ENCODE measurements at places on chromosomes 1 and 21. TPM values are rescaled to one million over a fixed set of nuclear protein-coding genes. Genes with fewer than 3 reads are reported as not detected.
A peak's percentile ranks its signal among the peaks of the same experiment; 100 is the strongest.

DNA sequence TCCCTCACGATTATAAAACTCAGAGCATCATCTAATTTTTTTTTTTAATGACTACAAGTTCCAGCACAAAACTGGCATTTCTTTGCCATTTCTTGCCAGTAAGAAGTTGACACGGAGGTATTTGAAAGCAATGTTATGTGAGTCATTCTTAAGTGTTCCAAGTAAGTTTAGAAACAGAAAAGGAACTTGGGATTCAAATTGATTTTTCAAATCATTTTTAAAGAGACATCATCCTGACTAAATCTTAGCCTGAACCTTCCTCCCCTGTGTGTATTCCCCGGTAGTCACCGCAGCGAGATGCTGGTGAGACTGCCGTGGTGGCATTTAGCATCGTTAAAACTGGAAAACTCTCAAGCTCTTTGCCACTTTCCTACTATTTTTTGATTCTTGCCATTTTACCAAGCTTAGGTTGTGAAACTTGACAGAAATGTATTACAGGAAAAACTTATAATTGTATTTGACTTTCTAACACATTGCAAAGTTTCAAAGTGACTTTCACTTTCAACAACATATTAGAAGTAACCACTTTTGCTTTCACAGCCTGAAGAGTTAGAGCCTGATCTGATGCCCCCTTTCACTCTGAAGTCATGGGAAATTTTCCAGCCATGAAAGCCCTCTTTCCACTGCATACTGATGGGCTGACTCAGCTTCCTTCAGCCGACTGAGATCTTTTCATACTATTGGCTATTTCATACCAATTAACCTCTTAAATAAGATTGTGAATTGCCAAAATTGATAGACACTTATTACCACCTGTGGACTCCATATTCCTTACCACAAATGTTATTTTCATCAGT is 61.4 kb downstream of the OLFML2B start:
- H3K4me3 ChIP-seq = no peak overlapping the region
- H3K27me3 ChIP-seq = no peaks in the 10 kb centered on the region
- no peak for DNase-seq
- no peaks in the 10 kb centered on the region for H3K4me1 ChIP-seq

The CCDC190 gene
- not detected for total RNA-seq

DNA sequence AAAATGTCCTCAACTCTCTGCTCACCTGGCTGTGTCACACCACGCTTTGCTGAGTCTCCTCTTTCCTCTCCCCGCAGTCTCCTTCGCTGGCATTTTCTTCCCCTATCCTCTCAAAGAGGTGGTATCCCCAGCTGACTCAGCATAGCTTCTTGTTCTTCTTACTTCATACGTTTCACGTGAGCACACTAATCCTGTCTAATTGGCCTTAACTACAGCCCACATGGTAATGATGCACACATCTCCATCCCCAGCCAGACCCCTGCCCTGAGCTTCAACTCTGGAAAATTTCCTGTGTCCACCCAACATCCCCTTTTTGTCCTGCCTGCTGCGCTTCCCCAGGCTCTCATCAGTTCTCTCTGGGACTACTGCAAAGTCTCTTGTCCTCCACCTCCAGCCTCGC is 169.8 kb downstream of the TTLL7 start:
- DNase-seq = no peak
- H3K4me1 ChIP-seq = 0 out of 2 replicates have a peak, but pooled peaks cover 4% of the 10 kb centered on the region
- H3K27ac ChIP-seq = peak overlapping the region; percentile 50
- no peak overlapping the region for H3K4me3 ChIP-seq

DNA sequence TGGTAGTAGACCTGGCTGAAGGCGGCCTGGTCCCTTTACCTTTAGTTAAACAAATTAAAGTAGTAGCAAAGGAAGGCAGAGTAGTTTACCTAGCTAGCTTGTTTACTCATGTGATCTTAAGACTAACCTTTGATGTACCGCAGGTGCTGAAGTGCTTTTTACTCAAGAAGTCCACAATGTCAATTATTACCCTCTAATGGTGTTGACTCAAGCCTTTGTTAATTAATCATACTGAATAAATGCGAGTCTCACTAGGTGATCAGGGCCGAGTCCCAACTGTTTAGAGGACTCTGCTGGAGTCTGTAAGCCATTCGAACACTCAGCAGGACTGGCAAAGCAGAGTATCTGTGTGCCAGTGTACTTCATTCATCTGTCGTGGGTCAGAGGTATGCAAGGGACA is 381.1 kb upstream of the NCAM2 start:
- no peak for DNase-seq
- no peaks in the 10 kb centered on the region for H3K36me3 ChIP-seq
- no peaks in the 10 kb centered on the region for H3K4me1 ChIP-seq
- no peak overlapping the region for H3K27ac ChIP-seq
- no peaks in the 10 kb centered on the region for H3K27me3 ChIP-seq

DNA sequence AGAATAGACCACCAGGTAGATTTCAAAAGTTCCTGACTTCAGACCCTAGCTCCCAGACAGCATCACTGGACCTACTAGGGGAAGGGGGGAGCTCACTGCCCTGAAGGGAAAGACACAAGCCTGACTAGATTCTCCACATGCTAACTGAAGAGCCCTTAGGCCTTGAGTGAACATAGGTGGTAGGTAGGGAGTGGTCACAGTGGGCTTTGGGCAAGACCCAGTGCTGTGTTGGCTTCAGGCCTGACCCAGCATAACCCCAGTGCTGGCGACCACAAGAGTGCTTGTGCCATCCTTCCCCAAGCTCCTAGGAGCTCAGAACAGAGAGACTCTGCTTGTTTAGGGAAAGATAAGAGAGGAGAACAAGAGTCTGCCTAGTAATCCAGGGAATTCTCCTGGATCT is 51.1 kb upstream of the ACADM start:
- H3K27ac ChIP-seq = peak overlapping the region; percentile 76
- no peaks in the 10 kb centered on the region for H3K27me3 ChIP-seq
- no peak for DNase-seq
- peaks cover 20% of the 10 kb centered on the region for H3K4me1 ChIP-seq
- no peaks in the 10 kb centered on the region for H3K36me3 ChIP-seq

The SH2D1B gene
- not detected for total RNA-seq

The TDRD10 gene
- total RNA-seq = not detected

The SYCP1 gene
- total RNA-seq = not detected

- no peaks in the 10 kb centered on the region for H3K4me1 ChIP-seq
- no peak overlapping the region for H3K4me3 ChIP-seq
- H3K27ac ChIP-seq = no peak overlapping the region
- no peak for DNase-seq
Measured at GRCh38 chr21:33317145-33317544, 7.6 kb upstream of the IFNAR1 start.

DNA sequence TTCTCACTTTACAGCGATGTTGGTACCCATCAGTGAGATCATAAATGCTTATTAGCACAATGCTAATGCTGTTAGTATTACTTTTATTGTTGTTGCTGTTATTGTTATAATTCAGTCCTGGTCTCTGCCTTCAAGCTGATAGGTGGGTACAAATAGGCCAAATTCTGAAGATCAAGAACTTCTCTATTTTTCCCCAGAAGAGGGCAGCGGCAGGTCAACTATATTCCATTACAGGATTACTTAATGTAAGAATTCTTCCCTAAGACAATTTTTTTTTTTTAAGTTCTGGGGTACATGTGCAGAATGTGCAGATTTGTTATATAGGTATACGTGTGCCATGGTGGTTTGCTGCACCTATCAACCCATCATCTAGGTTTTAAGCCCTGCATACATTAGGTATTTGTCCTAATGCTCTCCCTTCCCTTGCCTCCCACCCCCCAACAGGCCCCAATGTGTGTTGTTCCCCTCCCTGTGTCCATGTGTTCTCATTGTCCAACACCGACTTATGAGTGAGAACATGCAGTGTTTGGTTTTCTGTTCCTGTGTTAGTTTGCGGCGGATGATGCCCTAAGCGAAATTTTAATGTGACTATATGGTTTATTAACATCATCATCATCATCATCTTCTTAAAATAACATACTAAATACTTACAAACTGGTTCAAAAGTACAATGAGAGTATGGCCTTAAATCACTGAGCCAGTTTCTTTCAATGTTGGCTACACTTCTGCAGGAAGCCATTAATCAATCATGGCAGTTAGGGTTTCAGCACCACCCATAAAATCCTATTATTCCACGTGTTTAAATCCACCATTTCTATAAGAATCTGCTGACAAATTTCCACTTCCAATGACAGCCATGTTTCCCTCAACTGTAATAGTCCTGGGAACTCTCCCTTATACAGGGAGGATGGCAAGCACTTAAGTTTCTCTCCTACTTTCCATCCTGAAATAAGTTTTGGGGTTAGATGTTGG is 19.2 kb downstream of the SLC19A2 start:
- no peak overlapping the region for H3K27ac ChIP-seq
- H3K4me1 ChIP-seq = no peaks in the 10 kb centered on the region
- H3K4me3 ChIP-seq = no peak overlapping the region
- peak; percentile 56 for DNase-seq
- H3K27me3 ChIP-seq = no peaks in the 10 kb centered on the region

The RAD54L gene
- total RNA-seq = 30.6 TPM

DNA sequence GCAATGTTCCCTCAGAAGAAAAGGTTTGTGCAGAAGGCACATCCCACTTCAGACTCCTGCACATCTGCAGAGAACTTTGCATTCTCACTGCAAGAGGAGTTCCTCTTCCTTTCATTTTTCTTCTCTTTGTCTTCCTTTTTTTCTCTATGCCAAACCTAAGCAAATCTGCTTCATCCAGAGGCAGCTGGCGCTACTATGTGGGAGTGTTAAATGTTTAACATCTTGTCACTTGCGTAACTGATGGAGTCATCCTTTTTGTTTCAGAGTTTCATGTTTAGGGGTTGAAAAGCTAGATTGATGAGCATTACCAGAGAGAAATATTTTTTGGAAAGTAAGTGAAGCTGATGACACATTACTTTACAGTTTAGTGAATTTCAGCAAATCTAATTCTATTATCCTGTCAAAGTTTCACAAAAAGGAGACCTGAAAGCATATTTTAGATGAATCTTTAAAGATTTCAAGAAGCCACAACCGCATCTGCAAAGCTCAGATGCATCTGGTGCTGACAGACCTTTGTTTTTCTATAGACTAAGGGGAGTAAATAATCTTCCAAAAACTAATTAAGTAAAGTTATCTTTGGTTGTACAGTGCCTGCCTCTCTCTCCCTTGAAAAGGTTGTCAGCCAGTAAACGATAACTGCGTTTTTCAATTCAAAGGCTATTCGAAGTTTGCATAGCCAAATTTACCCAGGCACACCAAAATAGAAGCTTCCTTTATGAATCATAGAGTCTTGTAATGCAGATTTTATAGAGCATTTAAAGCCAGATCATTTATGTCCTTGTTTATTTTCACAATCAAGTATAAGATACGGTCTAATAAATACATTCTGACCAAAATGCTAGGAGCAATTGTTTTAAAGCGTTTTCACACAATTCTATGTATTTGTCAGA is 1.2 kb upstream of the LRRC53 start:
- no peak overlapping the region for H3K4me3 ChIP-seq
- H3K27me3 ChIP-seq = no peaks in the 10 kb centered on the region
- no peaks in the 10 kb centered on the region for H3K36me3 ChIP-seq

GRCh38 chr1:230254265-230254664 is 171.9 kb downstream of the PGBD5 start:
- H3K27me3 ChIP-seq = no peaks in the 10 kb centered on the region
- H3K4me1 ChIP-seq = no peaks in the 10 kb centered on the region
- no peak for DNase-seq

The CAMSAP2 gene
- 24.4 TPM for total RNA-seq

DNA sequence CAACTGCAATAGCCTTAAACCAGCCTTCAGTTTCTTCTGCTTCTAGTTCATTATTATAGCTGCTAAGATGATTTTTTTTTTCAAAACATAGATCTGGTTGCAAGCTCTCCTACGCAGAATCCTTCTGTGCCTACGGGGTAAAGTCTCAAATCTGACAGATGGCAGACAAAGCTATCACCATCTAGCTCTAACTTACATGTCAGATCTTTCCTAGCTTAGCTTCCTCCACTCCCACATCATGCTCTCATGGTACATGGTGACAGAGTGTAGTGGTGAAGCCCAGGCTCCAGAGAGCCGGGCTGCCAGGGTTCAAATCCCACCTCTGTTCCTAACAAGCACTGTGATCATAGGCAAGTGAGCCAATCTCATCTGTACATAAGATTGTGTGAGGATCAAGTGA is 24.2 kb upstream of the GUCA2B start:
- no peak for DNase-seq
- H3K36me3 ChIP-seq = no peaks in the 10 kb centered on the region
- no peak overlapping the region for H3K27ac ChIP-seq
- H3K4me3 ChIP-seq = no peak overlapping the region
- no peaks in the 10 kb centered on the region for H3K27me3 ChIP-seq

DNA sequence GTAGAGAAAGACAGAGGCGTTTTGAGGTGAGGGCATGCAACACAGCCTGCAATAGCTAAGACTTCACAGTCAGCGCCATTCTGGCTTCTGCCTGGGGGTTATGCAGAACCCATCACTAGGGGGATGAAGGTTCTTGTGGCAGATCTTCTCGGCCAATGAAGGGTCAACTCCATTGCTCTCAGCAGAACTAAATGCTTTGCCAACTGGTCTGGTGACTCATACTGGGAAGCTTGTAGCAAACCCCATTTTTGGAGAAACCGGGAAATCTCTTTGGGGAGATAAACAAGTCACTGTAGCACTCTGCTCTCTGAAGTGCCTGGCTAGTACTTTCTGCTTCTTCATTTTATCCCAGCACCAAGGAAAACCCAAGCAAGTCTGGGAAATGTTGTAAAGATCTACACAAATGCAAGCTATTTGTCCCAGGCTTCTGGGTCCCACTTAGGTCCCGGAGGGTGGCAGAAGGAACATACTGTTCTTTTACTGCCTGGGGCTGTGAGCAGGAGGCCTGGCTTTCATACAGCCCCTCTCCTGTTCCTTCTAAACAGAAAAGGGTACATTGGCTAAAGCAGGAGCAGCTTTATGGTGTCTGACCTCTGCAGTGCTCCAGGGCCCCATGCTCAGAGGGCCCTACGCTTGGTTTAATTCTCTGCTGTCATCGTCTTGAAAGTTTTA is 28.8 kb downstream of the SHISA4 start:
- no peaks in the 10 kb centered on the region for H3K4me1 ChIP-seq
- H3K36me3 ChIP-seq = no peaks in the 10 kb centered on the region
- H3K27me3 ChIP-seq = no peaks in the 10 kb centered on the region
- DNase-seq = no peak

The ANGPTL1 gene
- total RNA-seq = not detected
